ENCODE measurements at places on chromosomes 2 and 18.

GRCh38 chr2:168350380-168350779, 103.0 kb upstream of the STK39 start:
- no peak for DNase-seq

- DNase-seq = no peak
Measured at GRCh38 chr18:22344908-22345670, 72.6 kb downstream of the CTAGE1 start.

DNA sequence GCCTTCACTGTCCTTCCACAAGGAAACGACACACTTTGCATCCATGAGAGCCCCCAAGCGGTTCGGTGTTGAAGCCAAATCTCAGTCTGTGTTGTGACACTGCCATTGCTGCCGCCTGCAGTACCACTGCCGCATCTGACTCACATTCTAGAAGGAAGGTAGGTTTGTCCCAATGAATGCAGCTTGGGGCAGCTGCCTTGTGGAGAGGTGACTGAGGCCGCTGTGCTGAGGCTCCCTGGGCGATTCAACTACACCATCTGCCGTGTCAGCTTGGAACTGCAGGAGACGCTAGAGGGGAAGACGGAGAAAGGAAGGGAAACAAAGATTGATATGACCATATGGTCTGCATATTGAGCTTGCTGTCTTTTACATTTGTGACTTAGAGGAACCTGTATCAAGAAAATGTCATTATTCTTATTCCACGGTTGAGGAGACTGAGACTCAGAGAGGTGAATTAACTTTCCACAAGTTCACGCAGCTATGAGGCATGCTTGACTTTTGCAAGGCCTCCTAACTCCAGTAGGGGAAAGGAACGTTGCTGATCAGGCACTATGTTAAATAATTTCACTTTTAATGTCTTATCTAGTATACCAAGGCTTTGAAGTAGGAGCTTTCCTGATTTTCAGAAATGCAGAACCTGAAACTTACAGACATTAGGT, 43.5 kb upstream of the LMAN1 start:
- peak; percentile 13 for DNase-seq

DNA sequence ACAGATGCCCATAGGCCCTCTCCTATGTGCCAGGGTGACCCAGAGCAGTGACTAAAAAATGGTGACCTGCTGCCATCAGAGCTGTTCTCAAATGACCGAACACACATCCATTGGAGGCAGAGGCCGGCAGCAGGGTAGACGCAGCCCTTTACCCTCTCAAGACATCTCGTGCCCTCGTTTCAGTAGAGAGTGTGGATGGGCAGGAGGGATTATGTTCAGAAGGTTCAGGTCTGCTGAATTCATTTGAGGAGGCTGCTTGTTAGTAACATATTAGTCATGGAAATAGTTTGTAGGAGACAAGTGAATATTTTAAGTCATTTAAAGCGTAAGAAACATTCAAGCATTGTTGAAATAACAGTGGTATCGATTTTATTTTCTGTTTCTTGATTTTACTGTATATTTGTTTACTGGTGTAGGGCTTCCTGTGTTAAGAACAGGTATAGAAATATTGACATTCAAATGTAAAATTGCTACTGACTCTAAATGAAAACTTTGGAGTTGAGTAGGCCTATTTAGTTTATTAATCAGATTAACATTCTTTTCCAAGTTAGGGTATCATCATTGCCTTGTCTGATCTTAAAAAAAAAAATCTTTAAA, 82.6 kb downstream of the ZNF532 start:
- no peak for DNase-seq

DNA sequence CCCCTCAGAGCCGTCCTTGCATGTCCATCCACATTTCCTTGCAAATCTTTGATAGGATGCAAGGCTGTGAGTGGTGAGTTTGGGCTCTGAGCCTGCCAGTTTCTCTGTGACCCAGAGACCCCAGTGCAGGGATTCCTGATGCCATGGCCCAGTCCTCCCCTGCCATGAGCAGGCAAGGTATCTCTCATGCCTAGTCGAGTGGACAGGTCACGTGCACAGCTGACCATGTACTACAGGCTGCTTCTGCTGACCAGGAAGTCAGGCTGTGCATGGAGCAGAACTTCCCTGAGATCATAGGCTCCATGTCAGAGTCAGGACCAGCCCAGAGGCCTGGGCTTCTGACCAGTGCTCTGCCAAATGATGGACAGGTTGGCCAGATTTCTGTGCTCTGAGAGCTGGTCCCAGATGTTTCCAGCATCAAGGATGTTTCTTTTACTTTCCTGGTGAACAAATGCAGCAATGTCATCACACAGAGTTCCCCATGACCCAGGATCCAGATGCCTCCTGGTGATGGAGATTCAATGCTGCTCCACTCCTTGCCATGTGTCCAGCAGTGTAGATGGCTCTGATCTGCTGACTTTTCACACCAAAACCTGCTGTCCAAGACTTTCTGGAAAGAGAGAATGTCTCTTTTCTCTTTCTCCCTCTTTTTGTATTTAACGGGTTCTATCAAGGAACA, 321.6 kb upstream of the HS6ST1 start:
- no peak for DNase-seq

GRCh38 chr2:75166491-75166890, 32.8 kb downstream of the TACR1 start:
- no peak for DNase-seq

GRCh38 chr2:128234613-128235012, 84.1 kb downstream of the HS6ST1 start:
- DNase-seq = no peak

- DNase-seq = no peak
Measured at GRCh38 chr2:40304340-40304739, 147.6 kb downstream of the SLC8A1 start.

- DNase-seq = no peak
Measured at GRCh38 chr2:44398243-44398897, 36.6 kb downstream of the CAMKMT start.

GRCh38 chr2:190357600-190357999, 14.2 kb downstream of the INPP1 start:
- no peak for DNase-seq

DNA sequence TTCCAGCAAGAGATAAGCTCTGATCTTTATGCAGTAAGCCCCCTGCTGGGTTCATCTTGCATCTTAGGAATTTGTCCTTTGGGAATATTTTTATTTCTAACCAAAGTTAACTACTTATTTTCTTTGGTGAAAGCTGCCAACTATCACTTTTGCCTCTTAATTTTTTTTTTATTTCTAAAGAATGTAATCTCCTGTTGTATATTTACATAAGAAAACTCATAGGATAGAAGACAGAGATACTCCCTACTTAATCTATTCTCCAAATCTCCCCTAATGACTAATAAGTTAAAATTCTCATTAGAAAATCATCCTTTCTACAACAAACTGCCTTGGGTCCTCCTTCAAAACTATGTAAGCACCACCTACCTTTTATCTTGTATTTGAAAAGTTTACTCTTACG, 612.2 kb upstream of the SLC39A10 start:
- no peak for DNase-seq

GRCh38 chr18:59272891-59273758, at the start of gene RAX:
Gene RAX, minus strand, starts transcription at chr18:59273454. Its CDS starts 248 bp downstream, at chr18:59273206.
- no peak for DNase-seq

DNA sequence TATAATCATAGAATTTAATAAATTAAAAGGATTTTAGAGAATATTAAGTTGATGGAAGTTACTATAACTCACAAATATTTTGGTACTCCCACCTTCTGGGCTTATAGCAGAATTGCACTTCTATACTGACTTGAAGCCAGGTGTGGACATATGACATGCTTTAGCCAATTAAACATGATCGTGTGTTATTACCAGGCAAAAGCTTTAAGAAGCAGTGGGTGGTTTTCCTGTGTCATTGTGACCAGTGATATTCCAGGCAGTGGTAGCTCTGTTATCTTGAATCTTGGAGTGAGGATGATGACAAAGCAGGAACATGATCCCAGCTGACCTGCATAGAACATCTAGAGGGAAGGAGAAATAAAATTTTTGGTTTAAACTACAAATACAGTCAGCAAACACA, 370.9 kb upstream of the ZEB2 start:
- peak; percentile 26 for DNase-seq

- no peak for DNase-seq
Measured at GRCh38 chr2:100218552-100218951, 76.2 kb upstream of the AFF3 start.

GRCh38 chr2:37322368-37322767, 2.3 kb downstream of the PRKD3 start:
- no peak for DNase-seq

GRCh38 chr18:65547046-65547445, 203.8 kb upstream of the CDH7 start:
- DNase-seq = no peak

DNA sequence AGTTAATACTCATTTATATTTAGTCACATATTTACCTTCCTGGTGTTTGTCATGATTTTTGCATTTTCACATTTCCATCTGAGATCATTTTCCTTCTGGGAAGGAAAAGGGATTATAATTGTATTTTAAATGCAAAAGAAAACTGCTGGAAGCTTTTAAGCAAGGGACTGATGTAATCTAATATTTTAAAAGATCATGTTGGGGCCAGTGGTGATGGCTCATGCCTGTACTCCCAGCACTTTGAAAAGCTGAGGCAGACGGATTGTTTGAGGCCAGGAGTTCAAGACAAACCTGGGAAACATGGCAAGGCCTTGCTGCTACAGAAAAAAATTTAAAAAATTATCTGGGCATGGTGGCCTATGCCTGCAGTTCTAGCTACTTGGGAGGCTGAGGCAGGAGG, 149.0 kb downstream of the MIB1 start:
- no peak for DNase-seq

DNA sequence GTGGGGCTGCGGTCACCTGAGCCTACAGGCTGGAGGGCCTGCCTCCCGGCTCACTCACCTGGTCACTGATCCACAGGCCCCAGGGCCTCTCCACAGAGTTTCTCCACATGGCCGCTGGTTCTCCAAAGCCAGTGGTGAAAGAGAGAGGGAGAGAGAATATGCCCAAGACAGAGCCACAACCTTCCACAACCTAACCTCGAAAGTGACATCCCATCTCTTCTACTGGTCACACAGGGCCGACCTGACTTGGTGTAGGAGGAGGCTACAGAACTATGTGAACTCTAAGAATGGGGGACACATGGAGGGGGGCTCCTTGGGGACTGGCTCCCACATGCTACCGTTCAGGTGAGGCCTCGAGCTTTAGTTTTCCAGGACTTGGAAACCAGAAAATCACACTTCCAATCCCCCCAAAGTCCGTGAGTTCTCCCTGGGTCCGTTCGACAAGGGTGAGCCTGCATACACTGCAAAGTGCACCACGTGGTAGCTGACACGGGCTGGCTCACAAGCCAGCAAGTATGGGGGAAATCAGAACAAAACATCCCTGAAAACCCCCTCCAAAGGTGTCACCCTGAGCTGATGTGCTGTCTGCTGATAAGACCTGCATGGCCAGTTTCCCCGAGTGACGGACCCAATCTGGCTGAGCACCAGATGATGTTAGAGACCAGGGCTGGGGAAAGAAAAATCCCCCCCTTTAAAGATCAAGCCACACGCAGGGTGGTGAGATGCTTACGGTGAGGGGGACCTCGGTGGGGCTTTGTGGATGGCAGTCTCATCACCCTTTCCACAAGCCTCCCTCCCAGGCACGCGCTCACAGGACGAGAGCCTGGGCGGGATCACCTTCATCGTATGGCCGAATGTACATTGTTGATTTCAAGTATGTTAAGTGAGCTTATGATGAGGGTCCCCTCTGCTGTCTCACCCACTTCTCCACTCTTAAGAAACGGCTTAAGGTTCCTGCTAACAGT, 54.2 kb upstream of the SEMA4C start:
- DNase-seq = no peak

DNA sequence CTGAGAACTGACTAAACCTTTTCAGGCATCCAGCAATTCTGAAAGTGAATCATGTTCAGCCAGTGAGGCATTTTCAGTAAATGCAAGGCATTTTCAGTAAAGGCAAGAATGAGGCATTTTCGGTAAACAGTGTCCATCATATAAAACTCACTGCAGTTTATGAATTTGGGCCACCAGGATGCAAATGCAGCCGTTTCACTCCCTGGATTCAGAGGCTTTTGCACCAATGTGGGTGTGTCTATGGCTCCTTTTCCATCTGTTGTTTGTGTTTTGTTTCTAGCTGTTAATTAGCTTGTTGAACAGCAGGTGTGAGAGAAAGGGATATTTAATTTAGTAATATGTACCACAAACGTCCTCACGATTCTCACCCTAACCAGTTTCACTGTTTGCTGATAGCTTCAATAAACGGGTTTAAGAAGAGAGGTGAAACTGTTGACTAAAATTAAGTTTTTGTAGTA, 116.3 kb upstream of the PGAP1 start:
- DNase-seq = no peak

DNA sequence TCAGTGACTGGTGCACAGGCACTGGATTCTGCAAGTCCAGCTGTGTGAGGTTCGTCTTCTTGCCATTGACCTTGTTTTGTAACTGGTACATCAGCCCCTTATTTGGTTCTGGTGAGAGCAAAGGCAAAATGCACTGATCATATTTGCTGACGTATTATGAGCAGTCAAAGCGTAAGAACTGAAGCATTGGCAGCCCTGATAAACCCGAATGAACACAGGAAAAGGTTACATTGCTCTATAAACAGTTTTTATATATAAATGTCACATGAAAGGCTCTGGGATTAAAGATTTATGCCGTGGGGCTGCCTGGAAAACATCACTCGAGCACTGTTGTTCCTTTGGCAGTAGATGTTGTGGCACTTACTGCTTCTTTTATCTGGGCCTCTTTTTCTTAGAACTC, 167.9 kb downstream of the IRS1 start:
- no peak for DNase-seq

- DNase-seq = no peak
Measured at GRCh38 chr2:179521944-179522343, 257.3 kb upstream of the SESTD1 start.

- no peak for DNase-seq
Measured at GRCh38 chr2:85911814-85912692, 23.3 kb upstream of the ST3GAL5 start.

GRCh38 chr2:8379549-8379948, 302.3 kb upstream of the ID2 start:
- DNase-seq = no peak

GRCh38 chr18:12159446-12159845, 65.8 kb downstream of the ANKRD62 start:
- DNase-seq = peak; percentile 7

DNA sequence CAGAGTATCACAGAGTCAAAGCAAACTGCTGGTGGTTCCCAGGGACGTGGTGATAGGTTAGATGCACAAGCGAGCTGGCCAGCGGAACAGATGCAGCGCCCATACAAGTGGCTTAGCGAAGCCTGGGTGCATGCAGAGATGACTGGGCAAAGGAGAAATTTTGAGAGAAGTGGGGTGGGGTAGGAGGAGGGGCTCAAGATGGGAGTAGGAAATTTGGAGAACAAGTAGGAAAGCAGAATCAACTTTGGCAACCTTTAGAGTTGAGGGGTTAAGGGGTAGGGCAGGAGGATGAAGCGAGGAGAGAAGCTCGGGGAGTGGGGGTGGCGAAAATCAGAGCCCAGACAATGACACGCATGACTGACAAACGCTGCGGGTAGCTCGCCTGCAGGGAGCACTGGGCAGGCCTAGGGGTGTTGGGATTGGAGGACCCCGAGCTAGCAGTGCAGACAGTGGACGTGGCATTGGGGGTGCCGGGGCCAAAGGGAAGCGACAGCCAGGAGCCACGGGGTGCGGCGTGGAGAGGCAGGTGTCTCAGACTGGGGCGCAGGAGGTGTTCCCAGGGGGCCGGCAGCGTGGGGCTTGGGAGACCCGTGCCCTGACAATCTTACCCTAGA, 431 bp downstream of the FAM98A start:
- DNase-seq = peak; percentile 29
